Activated CD4-positive, alpha-beta T cell treated with anti-CD3 and anti-CD28 coated beads, Interleukin-2, amount 50 U/mL, for 48 hours (primary cell): ENCODE measurements at places on chromosomes 7 and 10.

GRCh38 chr7:158093156-158093796, 494.3 kb downstream of the PTPRN2 start:
- no peak for DNase-seq

DNA sequence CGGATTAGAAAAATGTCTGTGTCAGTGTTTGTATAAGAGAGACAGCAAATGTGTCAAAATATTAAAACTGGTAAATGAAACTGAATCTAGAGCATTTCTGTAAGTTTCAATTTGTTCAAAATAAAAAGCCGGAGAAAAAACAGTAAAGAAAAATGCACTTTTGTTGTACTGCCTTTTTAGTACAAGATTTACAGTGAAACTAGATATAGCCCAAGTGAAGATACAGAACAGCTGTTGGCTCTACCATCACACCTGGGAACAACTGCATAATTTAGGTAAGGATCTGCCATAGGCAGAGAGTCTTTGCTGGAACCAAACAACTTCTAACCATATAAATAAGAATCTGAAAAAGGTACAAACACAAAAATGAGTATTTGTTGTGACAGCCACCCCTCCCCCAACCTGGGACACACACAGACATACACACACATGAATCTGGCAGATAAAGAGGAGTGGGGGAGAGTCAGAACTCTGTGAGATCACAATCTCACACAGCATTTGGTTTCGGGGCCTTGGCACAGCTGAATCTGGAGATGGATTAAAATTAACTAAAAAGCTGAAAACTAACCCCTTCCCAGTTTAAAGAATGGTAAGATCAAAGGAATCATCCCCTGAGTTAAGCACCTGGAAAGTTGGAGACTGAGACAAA, 54.8 kb downstream of the DPY19L1 start:
- DNase-seq, result no peak

GRCh38 chr7:63112764-63113712, 885.6 kb upstream of the ZNF722 start:
- no peak for DNase-seq

DNA sequence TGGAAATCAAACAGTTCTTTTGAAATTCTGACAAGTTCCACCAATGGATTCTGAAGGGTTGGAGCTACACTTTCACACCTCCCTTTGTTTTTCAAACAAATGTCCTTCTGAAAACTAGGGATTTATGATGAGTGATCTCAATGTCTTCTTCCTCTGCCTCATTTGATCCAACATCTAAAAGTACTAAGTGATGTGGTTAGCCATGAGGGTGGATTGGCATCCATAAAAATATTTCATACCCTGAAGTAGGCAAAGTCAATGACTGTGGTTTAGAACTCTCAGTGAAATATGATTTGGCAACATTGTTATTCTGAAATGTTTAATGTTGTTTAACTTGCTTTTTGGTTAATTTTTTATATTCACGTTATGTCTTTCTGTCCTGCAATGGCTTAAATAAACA, 136.9 kb downstream of the MBL2 start:
- DNase-seq, result no peak

DNA sequence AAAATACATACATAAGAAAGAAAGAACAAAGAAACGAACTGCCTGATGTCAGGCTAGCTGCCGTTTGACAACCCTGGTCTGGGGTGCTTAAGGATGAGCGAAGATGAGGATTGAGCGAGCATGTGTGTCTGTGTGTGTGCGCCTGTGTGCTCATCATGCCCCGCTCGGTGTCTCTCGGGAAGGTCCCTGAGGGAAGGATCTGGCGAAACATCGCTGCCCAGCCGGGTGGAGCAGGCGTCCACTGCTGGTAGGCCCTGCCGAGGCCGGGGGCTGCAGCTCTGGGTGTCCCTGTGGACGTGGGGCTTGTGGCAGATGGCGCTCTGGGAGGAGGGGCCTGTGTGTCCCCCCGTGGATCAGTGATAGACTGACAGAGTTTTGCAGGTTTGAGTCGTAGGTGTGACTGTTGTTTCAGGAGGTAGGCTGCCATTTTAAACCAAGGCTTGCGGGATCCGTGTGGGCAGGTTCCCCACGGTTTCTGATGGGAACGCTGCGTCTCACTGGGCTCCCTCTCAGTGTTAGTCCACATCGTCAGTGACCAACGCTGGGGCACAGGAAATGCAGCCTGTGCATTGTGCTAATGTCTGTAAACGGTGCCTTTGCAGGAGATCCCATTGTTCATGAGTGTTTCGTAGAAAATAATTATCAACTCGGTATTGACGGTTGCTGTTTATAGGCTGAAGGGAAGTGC, 5.9 kb upstream of the SUN1 start:
- DNase-seq, result no peak

- DNase-seq, result no peak
These were observed 25.3 kb downstream of the PRSS2 start for GRCh38 chr7:142796001-142796500.

DNA sequence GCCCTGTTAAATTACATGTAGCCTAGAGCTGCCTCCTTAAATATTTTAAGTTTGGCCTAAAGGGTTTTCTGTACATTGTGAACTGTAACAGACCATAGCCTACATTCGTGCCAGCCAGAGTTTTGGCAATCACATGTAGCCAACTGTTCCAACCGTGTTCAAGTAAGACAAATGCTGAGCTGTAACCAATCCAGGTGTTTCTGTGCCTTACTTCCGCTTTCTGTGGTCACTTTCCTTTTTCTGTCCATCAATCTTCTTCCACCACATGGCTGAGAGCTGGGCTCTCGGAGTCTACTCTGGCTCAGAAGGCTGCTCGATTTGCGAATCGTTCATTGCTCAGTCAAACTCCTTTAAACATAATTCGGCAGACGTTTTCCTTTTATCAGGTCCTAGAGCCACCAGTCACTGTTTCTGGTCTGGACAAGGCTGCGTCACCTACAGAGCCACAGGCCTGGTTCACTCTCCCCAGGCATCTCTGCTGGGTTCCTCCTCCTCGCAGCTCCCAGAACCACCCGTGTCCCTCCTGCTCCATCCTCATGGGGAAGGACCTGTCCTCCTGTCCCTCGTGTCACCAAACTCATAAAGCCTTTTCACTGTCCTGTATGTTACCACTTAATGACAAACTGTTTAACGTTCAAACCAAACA, 158.0 kb upstream of the RHEB start:
- DNase-seq, result no peak

DNA sequence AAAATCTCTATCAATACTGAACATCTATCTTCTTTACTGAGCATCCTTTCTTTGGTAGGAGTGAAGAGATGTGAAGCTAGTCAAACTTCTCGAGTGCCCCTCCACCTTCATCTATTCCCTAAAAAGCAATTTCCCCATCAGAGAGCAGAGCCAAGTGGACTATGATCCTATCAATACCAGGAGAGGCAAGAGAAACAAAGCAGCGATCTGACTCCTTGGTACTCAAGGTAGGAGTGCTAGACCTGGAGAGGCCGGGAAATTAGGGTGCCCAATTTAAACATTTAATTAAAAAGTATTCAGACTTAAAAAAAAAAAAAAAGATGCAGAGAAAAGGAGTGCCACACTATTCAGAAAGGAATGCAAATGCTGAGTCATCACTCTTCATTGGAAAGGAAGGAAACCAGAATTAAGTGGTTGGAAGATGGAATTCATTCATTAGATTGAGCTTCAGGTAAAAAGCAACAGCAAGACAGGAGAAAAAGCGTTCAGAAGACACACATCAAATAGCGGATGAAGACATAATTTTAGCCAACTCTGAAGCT, 1.6 kb downstream of the TIAL1 start:
- DNase-seq, result no peak
